GDM1 (cell line): ENCODE measurements at places on chromosomes 13 and 19.

DNA sequence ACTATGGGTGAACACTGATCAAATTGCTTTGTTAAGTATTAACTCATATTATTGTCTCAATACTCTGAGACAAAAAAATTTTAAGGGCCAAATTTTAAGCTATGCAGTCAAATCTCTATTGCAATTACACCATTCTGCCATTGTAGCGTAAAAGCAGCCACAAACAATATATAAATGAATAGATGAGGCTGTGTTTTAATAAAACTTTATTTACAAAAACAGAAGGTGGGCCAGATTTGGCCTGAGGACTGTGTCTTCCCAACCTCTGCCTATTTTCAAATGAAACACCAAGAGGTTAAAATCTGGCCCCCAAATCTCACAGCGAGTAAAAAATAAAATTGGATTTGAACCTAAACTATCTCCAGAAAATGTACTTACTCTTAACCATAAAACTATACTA lies 51.7 kb downstream of the MBD3L2B start:
- DNase-seq = no peak

DNA sequence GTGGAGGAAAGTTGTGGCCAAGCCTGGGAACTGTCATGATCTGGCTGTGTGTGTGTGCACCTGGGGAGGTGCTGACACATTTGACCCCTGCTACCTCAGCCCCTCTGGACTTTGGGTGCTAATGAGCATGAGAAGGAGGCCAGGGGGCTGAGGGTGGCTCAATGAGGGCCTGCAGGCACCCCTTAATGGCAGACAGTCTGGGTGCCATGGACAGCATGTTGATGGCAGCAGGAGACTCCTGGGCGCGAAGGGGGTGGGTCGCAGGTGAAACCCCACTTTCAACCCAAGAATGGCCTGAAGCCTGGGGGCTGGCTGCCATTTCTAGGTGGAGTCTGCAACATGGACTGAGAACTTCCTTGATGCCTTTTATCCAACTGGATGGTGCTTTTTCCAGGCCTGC lies 216.4 kb upstream of the TRPC4 start:
- no peak for DNase-seq

GRCh38 chr19:48508729-48509411 lies 2.8 kb downstream of the LMTK3 start:
- DNase-seq = no peak

GRCh38 chr19:6241056-6241455 lies 38.7 kb downstream of the MLLT1 start:
- DNase-seq = no peak

DNA sequence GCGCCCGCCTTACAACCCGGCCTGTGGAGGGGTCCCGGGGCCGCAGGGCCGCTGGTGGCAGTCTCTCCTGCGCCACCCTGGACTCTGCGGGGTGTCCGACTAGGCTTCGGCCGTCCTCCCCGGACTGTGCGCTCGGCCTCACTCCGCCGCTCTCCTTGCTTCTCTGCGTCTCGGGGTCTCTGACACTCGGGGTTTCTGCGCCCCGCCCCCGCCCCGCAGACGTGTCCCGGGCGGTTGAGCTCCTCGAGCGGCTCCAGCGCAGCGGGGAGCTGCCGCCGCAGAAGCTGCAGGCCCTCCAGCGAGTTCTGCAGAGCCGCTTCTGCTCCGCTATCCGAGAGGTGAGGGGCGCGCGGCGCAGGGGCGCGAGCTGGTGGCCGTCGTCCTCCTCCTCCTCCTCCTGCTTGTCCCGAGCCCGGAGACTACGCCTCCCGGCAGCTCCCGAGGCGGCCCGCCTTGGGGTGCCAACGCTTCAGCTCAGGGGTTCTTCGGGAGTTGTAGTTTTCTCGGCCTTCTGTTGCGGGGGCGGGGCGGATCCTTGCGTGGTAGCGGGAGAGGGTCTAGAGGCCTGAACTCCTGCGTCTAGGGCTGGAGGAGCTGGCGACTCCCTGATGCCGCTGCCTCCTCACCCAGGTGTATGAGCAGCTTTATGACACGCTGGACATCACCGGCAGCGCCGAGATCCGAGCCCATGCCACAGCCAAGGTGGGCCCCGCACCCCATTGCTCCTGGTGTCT lies 627 bp downstream of the LIN7B start:
- no peak for DNase-seq
